ENCODE measurements at places on chromosomes 3 and 15.

- DNase-seq = no peak
Measured at GRCh38 chr3:23843869-23844268, 38.1 kb downstream of the UBE2E1 start.

GRCh38 chr3:153130312-153130977, 31.6 kb upstream of the RAP2B start:
- DNase-seq = no peak

- no peak for DNase-seq
Measured at GRCh38 chr15:87599616-87600015, 656.9 kb downstream of the NTRK3 start.

DNA sequence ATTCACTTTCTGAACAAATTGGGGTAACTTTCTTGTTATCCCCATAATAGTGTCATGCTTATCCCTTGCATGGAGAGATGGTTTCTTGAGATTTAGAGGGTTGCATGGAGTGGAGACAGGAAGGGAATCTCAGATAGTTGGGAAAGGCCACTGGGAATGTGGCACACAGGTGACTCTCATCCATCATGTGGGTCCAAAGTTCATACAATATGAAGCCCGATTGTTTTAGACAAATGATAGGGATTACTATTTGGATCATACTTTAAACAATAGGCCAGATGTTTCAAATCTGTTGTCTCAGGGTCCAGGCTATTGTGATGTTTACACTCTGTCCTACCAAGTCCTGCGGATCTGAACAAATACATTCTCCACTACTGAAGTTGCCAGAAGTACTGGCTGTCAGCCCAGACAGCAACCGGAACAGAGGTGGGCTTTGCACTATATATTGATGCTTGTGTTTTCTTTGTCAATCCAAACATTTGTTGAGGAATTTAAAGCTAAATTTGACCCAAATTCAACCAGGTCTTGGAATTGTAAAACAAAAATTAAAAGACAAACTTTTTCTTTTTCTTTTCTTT, 39.2 kb upstream of the NMNAT3 start:
- DNase-seq = no peak

DNA sequence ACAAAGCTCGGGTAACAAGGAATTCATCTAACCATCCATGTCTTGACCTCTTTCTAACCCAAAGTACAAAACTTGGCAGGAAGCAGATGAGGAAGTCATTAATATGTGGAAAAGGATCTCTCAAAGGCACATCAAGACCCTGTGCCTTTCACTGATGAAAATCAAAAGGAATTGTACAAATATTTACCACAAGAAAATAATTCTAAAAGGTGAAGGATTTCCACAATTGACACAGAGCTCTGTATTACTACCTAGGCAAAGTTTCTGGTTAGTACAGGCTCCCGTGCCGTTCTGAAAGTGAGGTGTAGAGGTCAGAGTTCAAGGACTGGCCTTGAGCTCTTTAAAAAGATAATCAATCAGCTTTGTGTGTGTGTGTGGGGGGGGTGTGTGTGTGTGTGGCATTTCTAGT, 239.7 kb upstream of the ICE2 start:
- no peak for DNase-seq

DNA sequence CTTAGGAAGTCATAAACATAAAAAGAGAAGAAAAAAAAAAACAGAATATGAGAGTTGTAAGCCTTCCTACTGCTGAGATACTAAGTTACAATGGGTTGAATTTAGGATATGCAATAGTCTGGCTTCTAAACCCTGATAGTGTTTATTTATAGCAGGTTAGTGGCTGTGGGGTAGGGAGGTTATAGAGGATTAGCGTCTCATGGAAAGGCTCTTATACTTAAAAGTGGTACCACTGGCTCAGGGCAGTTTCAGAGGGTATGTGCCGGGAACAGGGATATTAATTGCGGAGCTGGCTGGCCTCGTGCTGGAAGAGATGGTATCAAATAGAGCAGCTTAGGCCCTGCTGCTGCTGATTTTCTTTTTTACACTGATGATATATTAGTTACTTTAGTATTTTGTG, 60.8 kb downstream of the PFN2 start:
- DNase-seq = no peak

DNA sequence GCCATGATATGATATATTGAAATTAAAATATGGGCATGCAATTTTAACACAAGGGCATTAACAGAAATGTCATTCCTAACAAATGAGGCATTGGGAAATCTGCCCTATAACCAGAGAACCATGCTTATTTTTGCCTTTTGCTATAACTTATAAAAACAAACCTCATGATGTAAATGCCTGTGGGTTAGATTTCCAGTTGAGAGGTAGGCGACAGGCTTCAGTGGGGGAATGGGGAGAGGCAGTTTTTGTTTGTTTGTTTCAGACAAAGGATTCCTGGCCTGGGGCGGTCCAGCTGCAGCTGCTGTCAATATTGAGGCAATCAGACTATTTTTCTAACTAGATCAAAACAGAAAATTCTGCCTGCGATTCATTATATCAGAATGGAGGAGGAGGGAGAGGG, 490.4 kb upstream of the CFAP20DC start:
- no peak for DNase-seq

GRCh38 chr15:58247855-58248842, 110.0 kb downstream of the AQP9 start:
- no peak for DNase-seq

- no peak for DNase-seq
Measured at GRCh38 chr15:62983956-62984355, 58.6 kb upstream of the TPM1 start.

- no peak for DNase-seq
Measured at GRCh38 chr3:117873249-117873600, 1161.4 kb downstream of the IGSF11 start.

DNA sequence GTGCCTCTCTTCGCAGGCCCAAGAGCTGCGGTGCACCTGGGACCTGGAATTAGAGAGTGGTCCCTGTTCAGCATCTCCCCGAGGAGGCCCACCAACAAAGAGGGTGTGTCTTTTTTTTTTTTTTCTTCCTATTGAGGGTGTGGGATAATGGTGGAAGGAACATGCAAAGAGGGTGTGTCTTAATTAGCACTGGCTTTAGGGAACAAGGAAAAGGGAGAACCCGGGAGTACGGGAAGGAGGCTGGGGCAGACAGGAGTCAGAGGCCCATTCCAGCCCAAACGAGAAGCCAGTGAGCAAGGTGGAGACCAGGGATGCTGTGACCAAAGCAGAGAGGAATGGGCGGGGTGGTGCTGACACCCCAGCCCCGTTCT, 429 bp upstream of the LOXL1 start:
- no peak for DNase-seq

DNA sequence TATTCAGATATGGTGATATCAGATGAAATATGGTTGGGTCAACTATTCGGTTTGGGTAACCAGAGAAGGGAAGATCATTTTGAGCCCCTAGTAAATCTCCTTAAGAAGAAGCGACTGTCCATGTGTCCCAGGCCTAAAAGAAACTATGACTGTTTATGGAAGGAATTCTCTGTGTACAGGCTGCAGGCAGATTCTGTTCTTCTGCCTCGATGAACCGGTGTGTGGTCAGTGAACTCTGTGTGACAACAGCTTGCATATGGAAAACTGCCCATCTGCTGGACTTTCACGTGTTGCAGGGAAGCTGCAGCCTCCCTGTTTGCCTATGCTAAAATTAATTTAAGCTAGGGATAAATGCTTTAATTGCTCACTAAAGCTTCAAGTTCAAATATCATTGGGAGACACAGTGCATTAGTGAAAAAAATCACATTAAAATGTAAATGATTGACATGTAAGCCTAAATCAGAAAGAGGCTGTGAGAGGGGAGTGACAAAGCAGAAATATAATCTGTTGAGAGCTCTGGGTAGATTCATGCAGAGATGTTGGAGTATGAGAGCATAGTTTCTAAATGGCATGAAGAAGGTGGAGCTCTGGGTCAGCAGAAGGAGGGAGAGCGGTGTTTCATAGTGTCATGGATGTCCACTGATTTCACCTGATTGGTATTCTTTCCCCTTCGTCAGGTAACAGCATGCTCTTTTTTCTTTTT, 65.4 kb upstream of the PFN2 start:
- no peak for DNase-seq

DNA sequence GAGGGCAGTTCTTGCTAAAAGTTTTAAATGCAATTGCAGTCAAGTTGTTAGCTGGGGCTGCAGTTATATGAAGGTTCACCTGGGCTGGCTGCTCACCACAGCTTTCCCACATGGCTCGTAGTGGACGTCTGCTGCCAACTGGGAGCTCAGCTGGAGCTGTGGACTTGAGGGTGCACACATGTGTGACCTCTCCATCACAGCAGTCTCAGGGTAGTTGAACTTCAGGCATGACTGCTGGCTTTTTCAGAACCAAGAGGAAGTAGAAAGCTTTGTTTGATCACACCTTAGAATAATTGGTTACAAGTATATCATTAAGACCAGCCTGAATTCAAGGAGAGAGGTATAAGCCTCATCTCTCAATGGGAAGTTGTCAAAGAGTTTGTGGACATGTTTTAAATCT, 74.1 kb downstream of the CHL1 start:
- no peak for DNase-seq

DNA sequence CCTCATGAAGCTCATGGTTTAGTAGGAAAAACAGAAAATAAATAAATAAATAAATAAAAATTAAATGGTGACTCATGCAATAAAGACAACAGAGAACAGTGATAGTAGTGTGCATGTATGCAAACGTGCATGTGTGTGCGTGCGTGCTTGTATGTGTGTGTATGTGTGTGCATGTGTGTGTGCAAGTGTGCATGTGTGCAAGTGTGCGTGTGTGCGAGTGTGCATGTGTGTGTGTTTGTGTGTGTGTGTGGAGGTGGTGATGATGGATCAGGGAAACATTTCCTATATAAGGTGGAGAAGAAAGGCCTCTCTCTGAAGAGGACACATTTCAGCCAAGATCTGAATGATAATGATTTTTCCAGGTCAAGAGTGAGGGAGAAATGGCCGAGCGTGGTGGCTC, 47.2 kb downstream of the CACNA2D3 start:
- no peak for DNase-seq

GRCh38 chr3:105837143-105837740, 31.6 kb downstream of the CBLB start:
- DNase-seq = no peak

DNA sequence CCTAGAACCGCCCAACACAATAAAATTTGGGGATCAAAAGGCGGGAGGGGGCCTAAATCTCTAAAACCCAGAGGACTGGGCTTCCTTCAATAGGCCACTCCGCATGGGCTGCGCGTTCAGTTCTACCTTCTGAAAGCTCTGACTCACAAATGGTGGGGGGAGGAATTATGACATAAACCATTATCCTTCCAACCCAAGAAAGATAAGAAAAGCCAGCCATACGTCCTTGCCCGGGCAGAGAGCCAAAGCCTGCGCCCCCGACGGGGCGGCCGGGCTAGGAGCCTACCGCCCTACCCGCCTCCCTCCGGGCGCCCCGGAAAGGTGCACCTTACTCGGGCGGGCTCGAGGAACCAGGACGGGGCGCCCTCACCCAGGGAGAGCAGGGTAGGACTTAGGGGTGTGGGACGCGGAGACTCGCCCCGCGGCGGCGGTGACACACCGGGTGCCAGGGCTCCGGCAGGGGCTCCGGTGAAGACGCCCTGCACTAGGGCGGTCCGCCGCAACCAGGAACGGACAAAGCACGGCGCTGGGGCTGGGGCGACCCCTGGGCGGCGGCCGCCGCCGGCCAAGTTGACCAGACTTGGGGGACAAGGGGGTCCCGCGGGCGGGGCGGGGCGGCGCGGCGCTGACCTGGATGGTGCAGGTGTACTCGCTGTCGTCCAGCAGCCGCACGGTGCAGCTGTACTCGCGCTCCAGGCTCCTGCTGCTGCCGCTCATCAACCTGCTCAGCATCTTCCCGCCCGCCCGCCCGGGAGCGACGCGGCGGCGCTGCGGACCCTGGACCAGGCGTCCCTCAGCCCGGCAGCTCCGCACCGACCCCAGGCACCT, 534 bp downstream of the FRMD5 start:
- DNase-seq = no peak

DNA sequence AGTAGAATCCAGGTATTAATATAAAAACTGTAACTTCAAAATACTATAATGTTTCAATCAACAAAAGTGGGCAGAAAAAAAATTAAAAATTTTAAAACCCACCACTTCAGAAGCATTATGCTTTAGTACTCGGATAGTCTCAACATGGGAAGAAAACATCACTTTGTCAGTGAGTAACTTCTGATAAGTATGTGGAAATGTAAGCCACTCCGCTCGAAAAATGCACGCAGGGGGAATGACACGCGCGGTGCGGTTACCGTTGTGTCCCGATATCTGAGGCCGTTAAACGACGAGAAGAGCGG, 656 bp downstream of the NGLY1 start:
- no peak for DNase-seq

- no peak for DNase-seq
Measured at GRCh38 chr15:85980946-85981345, 98.7 kb upstream of the AGBL1 start.

- no peak for DNase-seq
Measured at GRCh38 chr3:141076797-141077571, 25.8 kb downstream of the SPSB4 start.

- DNase-seq = no peak
Measured at GRCh38 chr3:277873-278272, 81.3 kb downstream of the CHL1 start.

DNA sequence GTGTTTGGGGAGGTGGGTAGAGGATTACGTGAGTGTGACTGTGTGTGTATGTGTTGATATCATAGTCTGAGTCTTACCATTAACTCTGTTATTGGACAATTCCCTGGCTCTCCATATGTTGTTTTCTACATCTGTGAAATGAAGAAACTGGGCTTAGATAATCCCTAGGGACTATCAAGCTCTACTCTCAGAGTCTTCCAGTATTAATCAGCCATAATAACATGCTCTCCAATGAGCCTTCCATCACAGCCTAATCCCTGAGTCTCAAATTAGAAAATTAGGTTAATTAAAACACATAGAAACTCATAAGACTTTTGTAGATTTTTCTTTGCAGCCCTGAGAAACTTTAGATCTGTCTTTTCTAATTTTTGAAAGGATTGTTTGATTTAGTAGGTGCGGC, 404.2 kb upstream of the RARB start:
- no peak for DNase-seq

DNA sequence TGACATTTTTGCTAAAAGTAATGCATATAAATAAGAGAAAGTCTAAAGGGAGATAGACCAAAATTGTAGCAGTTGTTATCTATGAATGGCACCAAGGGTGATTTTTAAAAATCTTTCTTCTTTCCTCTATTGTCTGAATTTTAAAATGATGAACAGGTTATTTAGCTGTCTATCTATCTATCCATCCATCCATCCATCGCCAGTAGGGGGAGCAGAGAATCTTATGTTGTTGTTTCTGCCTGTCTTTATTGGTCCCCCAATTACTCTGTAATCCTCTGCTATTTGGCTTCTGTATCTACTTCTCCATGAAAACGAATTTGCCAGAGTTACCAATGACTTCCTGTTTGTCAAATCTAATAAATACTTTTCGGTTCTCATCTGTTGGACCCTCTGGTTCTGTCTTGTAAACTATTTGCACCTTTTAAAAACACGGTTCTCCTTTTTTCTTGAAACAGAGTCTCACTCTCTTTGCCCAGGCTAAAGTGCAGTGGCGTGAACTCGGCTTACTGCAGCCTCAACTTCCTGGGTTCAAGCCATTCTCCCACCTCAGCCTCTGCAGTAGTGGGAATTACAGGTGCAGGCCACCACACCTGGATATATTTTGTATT, 86.0 kb downstream of the ECT2 start:
- no peak for DNase-seq

GRCh38 chr3:98440283-98440682, 22.7 kb upstream of the OR5K1 start:
- DNase-seq = no peak

Measured in coronary artery (tissue), 2 donors.